Glutamatergic neuron (in vitro differentiated cells): ENCODE measurements at places on chromosomes 3 and 15.

GRCh38 chr3:57682284-57682683, 10.6 kb downstream of the DENND6A start:
- DNase-seq: no peak

DNA sequence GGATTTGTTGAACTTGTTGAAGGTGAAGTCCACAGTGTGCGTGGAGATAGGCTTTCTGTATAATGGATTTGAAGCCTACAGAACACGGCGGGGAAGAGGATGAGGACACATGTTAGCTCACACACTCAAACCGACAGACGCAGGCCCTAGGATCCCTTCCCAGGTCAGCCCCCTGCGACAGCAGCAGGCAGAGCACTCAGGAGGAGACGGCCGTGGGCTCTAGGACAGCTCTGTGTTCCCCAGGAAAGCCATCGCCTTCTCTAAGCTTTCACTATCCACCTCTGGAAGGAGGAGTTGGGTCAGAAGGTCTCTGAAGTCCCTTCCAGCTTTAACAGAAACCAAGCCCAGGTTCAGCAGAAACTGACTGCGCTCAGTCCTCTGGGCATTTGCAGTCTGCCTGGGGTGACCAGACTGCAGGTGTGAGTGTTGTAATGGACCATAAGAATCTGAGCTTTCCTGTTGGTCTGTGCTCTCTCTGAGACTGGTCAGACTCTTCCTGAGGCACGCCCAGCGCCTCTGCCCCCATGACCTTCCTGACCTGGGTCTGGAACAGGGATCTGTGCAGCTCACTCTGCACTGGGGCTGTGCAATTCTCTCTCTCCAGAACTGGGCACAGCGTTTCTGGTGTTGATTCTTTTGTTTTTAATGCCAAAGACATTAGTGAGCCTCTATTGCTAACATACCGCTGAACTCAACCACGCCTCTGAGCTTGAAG, 33.5 kb downstream of the UMPS start:
- DNase-seq: no peak

- no peak for DNase-seq
Measured at GRCh38 chr3:10300087-10300486, 7.3 kb upstream of the GHRL start.

DNA sequence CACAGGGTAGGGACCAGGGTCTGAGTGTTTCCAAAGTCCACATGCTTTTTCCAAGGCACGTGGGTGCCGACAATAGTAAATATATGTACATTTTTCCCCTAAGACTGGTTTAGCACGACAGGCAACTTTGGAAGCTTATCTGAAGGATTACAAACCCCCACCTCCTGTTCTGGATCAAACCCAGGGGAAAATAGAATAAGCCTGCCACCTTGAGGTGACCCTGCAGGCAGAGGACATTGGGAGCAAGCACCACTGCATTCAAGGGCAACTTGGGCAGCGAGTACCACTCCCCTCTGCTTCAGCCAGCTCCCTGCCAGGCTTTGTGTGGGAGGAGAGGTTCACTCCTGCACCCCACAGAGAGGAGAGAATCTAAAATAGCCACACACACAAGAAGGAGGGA, 44.8 kb downstream of the KBTBD12 start:
- no peak for DNase-seq

GRCh38 chr15:89016549-89017041, 71.7 kb upstream of the ABHD2 start:
- no peak for DNase-seq

DNA sequence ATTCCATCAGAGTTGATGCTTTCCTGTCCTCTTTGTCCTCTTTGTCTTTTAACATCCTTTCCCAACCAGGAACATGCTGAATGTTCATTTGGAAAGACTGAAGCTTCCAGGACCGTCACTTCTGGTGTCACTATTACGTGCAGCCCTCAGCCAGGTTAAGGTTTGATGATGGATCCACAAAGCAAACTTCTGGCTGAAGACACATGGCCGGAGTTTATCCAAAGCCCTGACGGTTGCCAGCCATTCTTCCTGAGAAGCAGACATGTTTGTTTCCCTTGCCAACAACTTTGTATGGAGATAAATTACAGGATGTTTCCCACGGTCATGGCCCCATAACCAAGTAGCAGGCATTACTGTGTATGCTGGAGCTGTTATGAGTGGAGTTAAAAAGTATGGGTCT, 236.9 kb downstream of the THSD4 start:
- no peak for DNase-seq

DNA sequence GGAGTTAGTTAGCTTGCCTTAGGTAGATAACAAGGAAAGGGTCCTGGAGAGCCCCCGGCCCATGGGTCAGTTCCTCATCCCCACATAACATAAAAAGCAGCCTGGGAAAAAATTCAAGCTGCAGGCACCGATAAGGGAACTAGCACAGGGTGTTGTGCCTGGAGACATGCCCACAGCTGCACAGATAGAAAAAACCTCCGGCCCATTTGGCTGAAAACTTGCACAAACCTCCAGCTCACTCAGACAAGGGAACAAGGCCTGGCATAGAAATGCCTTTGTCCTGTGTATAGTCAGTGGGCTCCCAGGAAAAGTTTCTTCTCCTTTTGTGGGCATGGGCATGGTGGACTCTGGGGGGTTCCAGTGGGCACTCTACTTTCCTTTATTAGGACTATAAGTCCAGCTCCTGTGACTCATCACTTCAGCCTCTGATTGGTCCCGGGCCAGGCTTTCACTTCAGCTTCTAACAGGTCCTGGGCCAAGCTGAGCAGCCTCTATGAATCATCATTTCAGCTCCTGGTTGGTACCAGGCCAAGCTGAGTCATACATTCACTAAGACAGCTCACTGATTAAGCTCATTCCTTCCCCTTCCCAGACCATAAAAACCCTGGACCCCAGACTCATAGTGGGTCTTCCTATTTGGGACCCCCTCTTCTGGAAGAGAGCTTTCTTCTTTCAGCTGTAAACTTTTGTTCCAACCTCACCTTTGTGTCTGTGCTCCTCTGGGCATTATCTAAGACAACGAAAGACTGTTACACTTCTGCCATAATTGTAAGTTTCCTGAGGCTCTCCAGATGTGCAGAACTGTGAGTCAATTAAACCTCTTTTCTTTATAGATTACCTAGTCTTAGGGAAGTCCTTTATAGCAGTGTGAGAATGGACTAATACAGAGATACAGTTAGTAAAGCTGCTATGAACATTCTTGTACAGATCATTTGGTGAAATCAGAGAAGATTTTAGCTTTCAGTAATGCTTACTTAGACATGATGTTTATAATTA, 348.0 kb upstream of the DPPA4 start:
- DNase-seq: no peak

DNA sequence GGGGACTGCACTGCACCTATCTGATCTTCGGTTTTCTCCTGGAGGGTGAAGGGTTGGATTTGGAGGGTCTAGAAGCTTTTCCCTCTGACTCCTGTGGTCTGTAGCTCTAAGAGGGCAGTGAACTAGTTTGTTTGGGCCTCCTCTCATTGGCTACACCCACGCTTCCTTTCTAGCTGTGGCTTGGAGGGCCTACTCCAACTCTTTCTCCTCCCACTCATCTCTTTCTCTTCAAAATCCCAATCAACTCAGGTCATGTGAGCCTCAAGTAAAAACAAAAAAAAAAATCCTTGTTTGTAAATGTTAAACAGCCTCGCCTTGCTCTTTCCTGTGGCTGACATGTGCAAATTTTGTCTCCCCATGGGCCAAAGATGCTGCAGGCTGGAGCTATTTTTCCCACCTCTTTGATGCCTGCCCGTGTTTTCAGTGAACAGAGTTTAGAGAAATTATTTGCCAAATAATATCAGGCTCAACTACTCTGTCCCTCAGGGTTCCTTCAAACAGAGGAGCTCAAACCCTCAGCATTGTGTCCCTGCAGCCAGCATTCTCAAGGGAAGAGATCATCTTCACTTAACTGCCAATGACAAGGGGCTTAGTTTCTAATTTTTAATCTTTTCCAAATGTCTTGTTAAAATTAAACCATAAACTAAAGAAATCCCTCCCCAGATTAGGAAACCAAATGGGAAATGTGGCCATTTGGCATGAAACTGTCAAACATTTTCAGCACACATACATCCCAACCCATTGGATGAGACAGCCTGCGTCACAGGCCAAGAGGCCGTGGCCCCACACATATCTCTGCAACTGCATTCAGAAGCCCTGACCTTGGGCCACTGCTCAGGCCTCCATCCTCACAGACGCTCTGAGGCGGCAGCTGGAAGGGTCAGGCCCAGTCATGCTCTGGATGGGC, 114.8 kb upstream of the THBS1 start:
- no peak for DNase-seq

GRCh38 chr3:116386168-116386567, 59.1 kb downstream of the LSAMP start:
- no peak for DNase-seq

- no peak for DNase-seq
Measured at GRCh38 chr3:125359700-125360099, 15.4 kb downstream of the ZNF148 start.

DNA sequence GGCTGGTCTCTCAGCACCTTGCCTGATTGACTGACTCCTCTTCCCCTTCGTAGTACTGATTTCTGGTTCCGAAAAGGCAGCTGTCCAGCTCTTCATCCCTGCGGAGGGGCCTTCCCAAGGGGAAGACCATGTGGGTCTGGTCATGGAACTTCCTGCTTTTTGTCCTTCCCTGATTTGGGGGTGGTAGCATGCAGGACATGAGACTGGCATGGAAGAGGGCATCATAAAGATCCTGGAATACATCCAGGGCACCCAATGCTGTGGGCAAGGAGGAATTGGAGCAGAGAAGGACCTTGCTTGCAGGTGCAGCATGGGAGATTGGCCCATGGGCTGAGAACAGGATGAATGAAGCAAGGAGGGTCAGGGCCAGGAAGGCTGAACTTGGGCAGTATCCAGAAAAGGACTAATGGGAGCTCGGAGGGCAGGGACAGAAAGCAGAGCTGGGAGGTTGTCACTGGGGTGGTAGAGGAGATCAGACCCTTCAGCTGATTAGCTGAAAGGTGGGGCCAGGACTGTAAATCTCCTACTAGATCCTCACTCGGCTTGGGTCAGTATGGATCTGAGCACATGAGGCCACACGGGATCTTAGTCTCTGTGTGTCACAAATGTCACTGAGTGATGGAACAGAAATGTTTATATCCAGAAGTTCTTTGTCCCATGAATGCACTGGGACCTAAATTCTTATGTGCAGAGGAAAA, 59.5 kb downstream of the AMOTL2 start:
- no peak for DNase-seq

- DNase-seq: no peak
Measured at GRCh38 chr3:42381551-42382082, 28.8 kb downstream of the LYZL4 start.

DNA sequence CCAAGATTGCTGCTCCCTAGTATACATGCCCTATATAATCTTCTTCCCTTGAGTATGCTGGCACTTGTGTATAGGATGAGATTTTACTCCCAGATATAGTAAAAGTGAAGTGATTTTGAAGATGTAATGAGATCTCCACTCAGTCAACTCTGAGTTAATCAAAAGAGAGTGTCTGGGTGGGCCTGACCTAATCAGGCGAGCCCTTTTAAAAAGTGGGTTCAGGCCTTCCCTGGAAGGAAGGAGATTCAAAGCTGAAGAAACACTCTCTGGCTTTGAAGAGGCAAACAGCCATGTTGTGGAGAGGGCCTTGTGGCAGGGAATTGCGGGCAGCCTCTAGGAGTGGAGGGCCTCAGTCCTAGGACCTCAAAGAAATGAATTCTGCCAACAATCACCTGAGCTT, 5.5 kb upstream of the STARD5 start:
- no peak for DNase-seq

DNA sequence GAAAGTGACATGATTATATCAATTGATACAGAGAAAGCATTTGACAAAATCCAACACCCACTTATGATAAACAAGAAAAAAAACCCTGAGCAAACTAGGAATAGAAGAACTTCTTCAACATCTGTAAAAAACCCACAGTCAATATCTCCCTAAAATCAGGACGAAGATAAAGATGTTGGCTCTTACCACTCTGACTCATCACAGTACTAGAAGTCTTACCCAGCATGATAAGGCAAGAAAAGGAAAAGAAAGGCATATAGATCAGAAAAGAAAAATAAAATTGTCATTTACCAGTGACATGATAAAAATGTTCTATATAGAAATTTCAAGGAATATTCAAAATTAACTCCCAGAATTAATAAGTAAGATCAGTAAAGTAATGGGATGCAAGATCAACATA, 7.2 kb upstream of the FBXW12 start:
- DNase-seq: no peak

DNA sequence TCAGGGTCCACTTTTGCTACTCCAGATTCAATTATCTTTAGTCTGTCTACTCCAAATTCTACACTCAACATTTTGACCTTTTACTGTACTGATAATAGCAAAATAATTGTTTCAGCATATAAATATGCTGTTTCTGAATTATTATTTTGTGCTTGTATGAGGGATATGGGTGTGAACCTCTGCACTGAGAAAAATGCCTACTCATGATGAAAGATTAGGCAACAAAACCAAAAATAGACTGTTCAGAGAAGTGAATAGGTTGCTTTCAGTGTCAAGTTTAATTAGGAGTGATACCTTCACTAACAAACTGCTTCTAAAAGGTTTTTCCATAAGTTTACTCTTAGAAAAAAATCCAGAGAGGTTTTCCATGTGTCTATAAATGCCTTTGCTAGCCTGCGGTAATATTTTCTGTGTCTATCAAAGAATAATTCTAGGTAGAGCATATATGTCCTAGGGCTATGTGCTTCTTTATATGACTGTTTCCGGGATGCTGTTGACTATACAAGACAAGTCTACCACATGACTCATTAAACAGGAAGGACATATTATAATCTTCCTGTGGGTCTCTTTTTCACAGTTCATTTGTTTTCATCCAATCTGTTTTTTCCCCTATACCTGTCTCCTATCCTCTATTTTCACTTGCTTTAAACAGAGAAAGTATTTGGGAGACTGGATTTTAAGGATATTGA, 218.5 kb upstream of the TTC14 start:
- DNase-seq: no peak

DNA sequence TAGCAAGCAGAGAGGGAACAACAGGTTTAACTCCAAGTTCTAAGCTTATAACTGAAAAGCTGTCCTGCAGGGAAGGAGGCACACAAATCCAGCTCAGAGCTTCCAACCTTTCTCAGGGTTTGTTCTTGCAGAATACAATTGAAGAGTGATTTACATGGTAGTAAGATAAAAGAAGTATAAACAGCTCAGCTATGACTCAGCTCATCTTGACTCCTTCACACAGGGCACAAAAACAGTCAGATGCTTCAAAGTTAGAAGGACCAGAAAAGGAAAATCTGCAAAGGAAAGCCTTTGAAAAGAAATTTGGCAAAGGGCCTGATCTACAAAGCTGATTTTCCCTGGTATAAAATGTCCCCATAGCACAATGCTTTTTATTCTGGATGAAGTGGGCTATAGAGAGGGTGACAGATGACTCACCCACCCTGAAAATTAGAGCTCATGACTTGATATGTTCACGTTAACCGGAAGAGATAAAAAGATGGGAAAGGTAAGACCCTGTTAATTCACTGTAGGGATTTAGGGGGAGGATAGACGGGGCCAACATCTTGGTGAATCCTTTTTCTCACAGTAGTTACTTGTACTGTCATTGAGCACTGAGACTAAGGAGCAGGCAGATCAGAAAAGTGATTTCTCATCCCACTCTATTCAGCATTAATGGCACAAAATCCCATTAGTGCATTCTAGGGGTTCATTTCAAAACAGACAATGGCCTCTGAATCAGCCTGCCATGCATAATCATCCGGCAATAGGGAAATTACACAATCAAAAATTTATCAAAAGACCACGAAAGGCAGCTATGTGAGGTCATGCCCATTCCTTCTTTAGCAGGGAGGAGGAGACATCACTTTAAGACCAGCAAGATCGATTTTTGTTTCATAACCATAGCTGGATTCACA, 143.5 kb downstream of the GAP43 start:
- no peak for DNase-seq

GRCh38 chr15:80698676-80699075, 3.6 kb downstream of the ABHD17C start:
- no peak for DNase-seq

- DNase-seq: no peak
Measured at GRCh38 chr15:69346112-69346511, 47.4 kb downstream of the PAQR5 start.
